Activated CD4-positive, alpha-beta memory T cell treated with anti-CD3 and anti-CD28 coated beads, Interleukin-2, amount 10 ng/mL, durations not matched to agents 7 days and 5 days (primary cell): ENCODE measurements at places on chromosomes 1 and 21. TPM values are rescaled to one million over a fixed set of nuclear protein-coding genes. Genes with fewer than 3 reads are reported as not detected.

Gene OR2G6
- total RNA-seq: not detected

GRCh38 chr1:20699558-20699957 is 18.2 kb downstream of the KIF17 start:
- H3K4me3 ChIP-seq: no peak overlapping the region
- H3K36me3 ChIP-seq: no peaks in the 10 kb centered on the region
- H3K27ac ChIP-seq: no peak overlapping the region
- H3K4me1 ChIP-seq: peaks cover 12% of the 10 kb centered on the region
- H3K27me3 ChIP-seq: peaks cover 7% of the 10 kb centered on the region

- H3K27me3 ChIP-seq: no peaks in the 10 kb centered on the region
- H3K36me3 ChIP-seq: peaks cover 26% of the 10 kb centered on the region
- H3K4me1 ChIP-seq: no peaks in the 10 kb centered on the region
- no peak overlapping the region for H3K4me3 ChIP-seq
- no peak overlapping the region for H3K27ac ChIP-seq
- no peak for DNase-seq
These were observed 50.6 kb upstream of the HP1BP3 start for GRCh38 chr1:20837554-20838192.

GRCh38 chr1:17013491-17014320 is 2.0 kb upstream of the ATP13A2 start:
- peaks cover 39% of the 10 kb centered on the region for H3K4me1 ChIP-seq
- DNase-seq: no peak
- H3K4me3 ChIP-seq: no peak overlapping the region
- H3K27ac ChIP-seq: no peak overlapping the region
- peaks cover 9% of the 10 kb centered on the region for H3K27me3 ChIP-seq
- H3K36me3 ChIP-seq: peaks cover 10% of the 10 kb centered on the region

Gene AADACL4
- total RNA-seq: not detected

GRCh38 chr1:20350421-20350820 is 59.7 kb downstream of the VWA5B1 start:
- H3K36me3 ChIP-seq: no peaks in the 10 kb centered on the region
- no peak overlapping the region for H3K4me3 ChIP-seq
- peaks cover 14% of the 10 kb centered on the region for H3K27me3 ChIP-seq
- DNase-seq: no peak

Gene SH2D2A
- total RNA-seq: 192 TPM

Gene KCNK1
- 9.0 TPM for total RNA-seq

DNA sequence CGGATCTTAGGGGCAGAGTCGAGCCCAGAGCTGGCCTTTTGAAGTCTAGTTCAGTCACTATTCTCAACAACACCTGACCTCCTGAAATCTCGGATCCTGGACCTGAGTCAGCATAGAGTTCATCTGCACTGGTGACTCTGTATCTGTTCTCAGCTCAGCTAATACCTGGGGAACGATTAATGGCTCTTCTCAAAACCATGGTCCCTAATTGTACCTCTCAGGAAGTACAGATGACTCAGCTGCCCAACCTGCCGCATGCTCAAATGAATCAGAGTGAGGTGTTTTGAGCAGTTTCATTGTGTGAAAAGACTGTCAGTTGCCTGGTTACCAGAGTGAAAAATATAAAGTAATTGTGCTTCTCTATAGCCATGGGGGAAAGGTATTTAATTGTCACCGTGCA is 89.2 kb downstream of the SLC35F3 start:
- peaks cover 4% of the 10 kb centered on the region for H3K4me1 ChIP-seq
- H3K4me3 ChIP-seq: no peak overlapping the region
- H3K36me3 ChIP-seq: no peaks in the 10 kb centered on the region
- H3K27me3 ChIP-seq: peaks cover 18% of the 10 kb centered on the region
- no peak overlapping the region for H3K27ac ChIP-seq
- DNase-seq: no peak

DNA sequence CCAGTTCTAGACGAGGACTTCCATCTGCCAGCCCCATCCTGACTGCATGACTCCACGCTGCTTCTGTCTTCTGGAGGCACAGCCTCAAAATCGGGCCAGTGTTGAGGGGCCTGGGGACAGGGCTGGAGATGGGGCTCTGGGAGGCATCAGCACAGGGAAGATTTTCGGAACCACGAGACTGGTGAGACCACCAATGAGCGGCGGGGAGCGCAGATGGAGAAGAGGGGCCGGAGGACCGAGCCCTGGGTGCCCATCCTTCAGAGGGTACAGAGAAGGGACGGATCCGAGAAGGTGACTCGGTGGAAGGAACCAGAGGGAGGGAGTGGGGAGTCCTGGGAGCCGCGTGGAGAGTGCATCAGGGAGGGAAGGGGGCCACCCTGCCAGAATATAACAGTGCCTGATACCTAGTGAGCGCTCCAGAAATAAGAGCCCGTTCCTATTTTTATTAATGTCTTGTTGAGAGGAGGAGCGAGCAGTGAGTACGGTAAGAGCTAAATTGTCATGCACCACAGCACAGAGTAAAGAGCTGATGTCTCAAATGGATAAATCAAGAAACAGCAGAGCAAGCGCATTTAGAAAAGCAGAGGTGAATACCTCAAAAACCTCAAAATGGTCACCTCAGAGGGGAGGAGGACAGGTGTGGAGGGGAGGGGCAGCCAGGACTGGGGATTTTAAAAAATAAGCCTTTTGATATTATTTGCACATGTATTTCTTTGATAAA is 26.2 kb upstream of the KIF26B start:
- H3K4me1 ChIP-seq: no peaks in the 10 kb centered on the region
- no peak overlapping the region for H3K4me3 ChIP-seq
- no peak overlapping the region for H3K27ac ChIP-seq
- no peaks in the 10 kb centered on the region for H3K27me3 ChIP-seq
- H3K36me3 ChIP-seq: no peaks in the 10 kb centered on the region

GRCh38 chr1:74847715-74848114 is 114.8 kb downstream of the TYW3 start:
- no peak for DNase-seq
- no peak overlapping the region for H3K27ac ChIP-seq
- no peaks in the 10 kb centered on the region for H3K27me3 ChIP-seq
- H3K36me3 ChIP-seq: no peaks in the 10 kb centered on the region
- no peaks in the 10 kb centered on the region for H3K4me1 ChIP-seq

- H3K4me3 ChIP-seq: peak overlapping the region; percentile 38
- H3K36me3 ChIP-seq: peaks cover 30% of the 10 kb centered on the region
- no peak overlapping the region for H3K27ac ChIP-seq
- no peak for DNase-seq
These were observed 130.6 kb downstream of the HHIPL2 start for GRCh38 chr1:222417264-222417663.

Gene SPRR1A
- total RNA-seq: not detected

- H3K4me1 ChIP-seq: peaks cover 8% of the 10 kb centered on the region
- no peaks in the 10 kb centered on the region for H3K27me3 ChIP-seq
- H3K4me3 ChIP-seq: no peak overlapping the region
- no peaks in the 10 kb centered on the region for H3K36me3 ChIP-seq
- no peak overlapping the region for H3K27ac ChIP-seq
These were observed 35.2 kb upstream of the MUTYH start for GRCh38 chr1:45375104-45376090.

Gene CGN
- total RNA-seq: 0.43 TPM

Gene OVAAL
- not detected for total RNA-seq

Gene MPL
- total RNA-seq: not detected

Gene LCE1B
- total RNA-seq: not detected

DNA sequence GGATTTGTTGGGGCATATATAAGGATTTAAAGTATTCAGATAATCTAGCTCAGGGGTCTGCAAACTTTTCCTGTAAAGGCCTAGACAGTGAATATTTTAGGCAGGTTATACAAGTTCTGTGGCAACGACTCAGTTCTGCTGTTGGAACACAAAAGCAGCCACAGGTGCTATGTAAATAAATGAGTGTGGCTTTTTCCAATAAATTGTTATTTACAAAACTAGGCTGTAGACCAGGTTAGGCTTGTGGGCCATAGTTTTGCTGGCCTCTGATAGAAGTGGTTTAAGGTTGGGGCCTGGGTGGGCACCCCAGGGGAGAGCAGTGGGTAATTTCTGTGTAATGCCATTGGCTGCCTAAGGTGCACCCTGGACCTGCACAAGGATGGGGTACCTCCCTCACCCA is 16.9 kb upstream of the IGFN1 start:
- peaks cover 16% of the 10 kb centered on the region for H3K4me1 ChIP-seq
- no peaks in the 10 kb centered on the region for H3K36me3 ChIP-seq
- H3K27ac ChIP-seq: no peak overlapping the region
- no peak for DNase-seq

GRCh38 chr1:108533351-108534083 is 26.4 kb upstream of the EEIG2 start:
- H3K4me3 ChIP-seq: no peak overlapping the region
- H3K4me1 ChIP-seq: peaks cover 5% of the 10 kb centered on the region
- no peak overlapping the region for H3K27ac ChIP-seq

DNA sequence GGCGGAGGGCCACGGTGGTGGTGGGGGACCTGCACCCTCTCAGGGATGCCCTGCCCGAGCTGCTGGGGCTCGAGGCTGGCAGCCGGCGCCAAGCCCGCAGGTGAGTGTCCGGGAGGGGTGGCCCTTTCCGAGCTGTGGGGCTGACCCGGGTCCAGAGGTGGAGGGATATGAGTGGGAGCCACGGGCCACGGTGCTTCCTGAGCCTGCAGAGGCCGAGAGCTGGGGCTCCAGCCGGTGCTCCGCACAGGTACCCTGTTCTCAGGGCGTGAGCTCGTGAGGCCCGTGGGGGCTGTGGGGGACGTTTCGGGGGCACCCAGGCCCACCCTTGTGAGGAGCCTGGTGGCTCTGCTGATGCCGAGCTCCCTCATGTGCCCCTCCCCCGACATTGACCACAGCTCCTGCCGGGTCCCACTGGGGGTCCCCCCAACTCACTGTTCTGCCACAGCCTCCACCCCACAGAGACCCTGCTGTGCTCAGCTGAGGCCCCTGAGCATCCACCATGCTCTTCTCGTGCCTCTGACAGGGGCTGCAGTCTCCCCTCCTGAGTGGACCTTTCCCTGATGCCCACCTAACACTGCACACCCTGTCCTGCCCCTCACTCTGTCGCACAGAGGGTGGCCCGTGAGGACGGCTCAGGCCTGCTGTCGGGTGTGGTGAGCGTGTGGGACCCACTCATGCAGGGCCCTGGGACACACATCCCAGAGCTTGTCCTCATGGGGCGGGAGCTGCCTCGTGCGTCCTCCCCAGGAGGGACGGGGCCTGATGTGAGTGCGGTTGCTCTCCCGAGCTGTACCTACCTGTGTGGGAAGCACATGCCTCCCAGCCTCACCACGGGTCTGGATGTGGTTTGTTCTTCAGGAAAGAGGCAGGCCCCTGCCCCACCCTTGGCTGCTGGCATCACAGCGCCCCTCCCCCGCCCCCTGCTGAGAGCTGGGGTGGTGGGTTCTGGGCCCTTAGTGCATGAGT is 27.5 kb downstream of the SLX9 start:
- no peaks in the 10 kb centered on the region for H3K27me3 ChIP-seq
- peaks cover 48% of the 10 kb centered on the region for H3K4me1 ChIP-seq
- H3K4me3 ChIP-seq: no peak overlapping the region
- DNase-seq: no peak

Gene FMO2
- not detected for total RNA-seq

DNA sequence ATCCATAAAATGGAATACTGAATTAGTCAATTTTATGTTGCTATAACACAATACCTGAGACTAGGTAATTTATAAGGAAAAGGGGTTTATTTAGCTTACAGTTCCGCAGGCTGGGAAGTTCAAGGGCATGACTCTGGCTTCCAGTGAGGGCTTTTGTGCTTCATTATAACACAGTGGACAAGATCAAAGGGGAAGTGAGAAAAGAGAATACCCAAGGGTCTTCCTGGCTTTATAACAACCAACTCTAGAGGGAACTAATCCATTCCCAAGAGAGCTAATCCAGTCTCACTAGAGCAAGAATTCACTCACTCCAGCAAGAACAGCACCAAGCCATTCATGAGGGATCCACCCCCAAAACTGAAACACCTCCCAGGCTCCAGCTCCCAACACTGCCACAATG is 3.1 kb downstream of the KIFAP3 start:
- peaks cover 22% of the 10 kb centered on the region for H3K36me3 ChIP-seq
- H3K4me3 ChIP-seq: no peak overlapping the region
- no peak overlapping the region for H3K27ac ChIP-seq
- H3K4me1 ChIP-seq: peaks cover 76% of the 10 kb centered on the region
- H3K27me3 ChIP-seq: no peaks in the 10 kb centered on the region

GRCh38 chr21:27129215-27129614 is 162.3 kb upstream of the ADAMTS5 start:
- H3K4me1 ChIP-seq: no peaks in the 10 kb centered on the region
- H3K27me3 ChIP-seq: no peaks in the 10 kb centered on the region
- no peak for DNase-seq
- no peaks in the 10 kb centered on the region for H3K36me3 ChIP-seq

- no peak overlapping the region for H3K27ac ChIP-seq
- no peaks in the 10 kb centered on the region for H3K27me3 ChIP-seq
- no peaks in the 10 kb centered on the region for H3K36me3 ChIP-seq
These were observed 472.4 kb downstream of the SMYD3 start for GRCh38 chr1:246034630-246035029.

DNA sequence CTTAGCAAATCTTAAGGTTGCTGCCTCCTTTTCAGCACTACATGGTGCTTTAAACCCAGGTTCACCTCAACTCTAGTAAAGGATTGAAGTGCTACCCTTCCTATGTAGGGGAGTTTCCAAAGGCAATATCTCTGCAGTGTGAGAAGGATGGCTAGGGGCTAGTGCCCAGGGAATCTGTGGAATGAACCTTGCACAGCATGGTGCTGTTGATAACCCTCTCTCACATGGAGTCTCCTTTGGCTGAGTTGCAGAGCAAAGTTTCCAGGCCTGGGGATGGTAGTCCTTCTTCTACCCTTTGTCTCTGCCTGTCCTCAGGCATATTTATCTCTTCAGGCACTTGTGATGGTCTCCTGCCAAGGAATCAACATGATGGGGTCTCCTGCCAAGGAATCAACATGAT is 59.4 kb downstream of the AXDND1 start:
- no peak overlapping the region for H3K4me3 ChIP-seq
- H3K4me1 ChIP-seq: no peaks in the 10 kb centered on the region
- no peaks in the 10 kb centered on the region for H3K27me3 ChIP-seq
- no peak for DNase-seq
- H3K27ac ChIP-seq: no peak overlapping the region

Gene STUM
- not detected for total RNA-seq

DNA sequence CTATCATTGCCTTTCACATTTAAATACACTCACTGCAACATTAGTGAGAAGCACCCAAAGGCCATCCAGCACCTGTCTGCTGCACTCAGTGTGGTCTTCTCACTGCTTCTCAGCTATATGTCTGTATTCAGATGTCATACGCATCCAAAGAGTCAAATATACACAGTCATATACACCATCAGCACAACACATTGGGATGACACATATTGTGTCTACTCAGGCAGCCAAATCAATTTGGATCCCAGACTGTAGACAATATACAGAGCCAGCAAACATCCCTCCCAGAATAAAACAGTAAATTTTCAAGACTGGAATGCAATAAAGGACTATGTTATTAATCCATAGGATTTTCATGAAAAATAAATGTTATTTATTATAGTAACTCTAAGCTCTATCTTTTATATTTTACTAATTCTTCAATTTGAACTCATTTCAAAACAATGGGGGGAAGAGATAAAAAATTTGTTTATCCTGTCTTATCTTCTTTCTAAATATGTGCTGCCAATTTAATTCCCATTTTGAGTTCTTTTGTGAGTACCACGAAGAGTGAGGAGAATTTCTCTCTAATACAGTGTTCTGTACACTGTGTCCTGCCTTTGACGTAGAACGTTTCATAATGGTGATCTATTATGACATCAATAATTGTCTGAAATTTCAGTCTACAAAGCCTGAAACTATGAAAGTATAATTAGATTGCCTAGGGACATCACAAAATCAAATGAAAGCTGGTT is 602.2 kb upstream of the CXADR start:
- no peak overlapping the region for H3K27ac ChIP-seq
- no peak overlapping the region for H3K4me3 ChIP-seq
- no peaks in the 10 kb centered on the region for H3K27me3 ChIP-seq
- no peaks in the 10 kb centered on the region for H3K4me1 ChIP-seq
- H3K36me3 ChIP-seq: no peaks in the 10 kb centered on the region
